ENCODE measurements at places on chromosomes 12 and 14. TPM values are rescaled to one million over a fixed set of nuclear protein-coding genes. Genes with fewer than 3 reads are reported as not detected.

DNA sequence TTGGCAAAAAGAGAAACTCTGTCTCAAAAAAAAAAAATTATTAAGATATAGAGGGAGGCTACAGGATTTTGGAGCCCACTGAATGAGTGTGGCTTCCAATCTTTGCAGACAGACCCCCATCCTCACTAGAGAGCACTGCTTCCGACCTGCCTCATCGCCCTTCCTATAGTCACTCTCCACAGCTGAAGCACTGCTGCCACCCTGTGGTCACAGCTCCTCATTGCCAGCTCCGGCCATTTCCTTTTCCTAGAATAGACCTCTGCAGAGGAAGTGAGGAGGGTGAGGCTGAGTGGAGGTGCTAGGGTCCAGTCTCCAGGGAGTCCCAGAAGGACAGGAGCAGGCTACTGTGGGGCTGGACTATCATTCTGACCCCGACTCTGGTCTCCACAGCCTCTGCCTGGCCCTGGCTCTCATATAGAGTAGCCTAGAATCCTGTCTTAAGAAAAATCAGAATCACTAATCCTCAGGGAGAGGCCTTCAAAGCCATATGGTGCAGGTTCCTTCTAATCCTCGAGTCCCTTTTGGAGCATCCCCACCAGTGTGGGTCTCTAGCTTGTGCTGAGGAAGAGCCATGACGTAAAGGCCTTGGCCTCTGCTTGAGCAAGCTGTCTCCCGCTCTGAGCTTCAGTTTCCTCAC, 1.4 kb upstream of the NPFF start:
- DNase-seq = peak; percentile 70

- no peak for DNase-seq
Measured at GRCh38 chr14:59631237-59631636, 54.6 kb upstream of the CCDC175 start.

GRCh38 chr12:84946753-84947152, 34.2 kb upstream of the SLC6A15 start:
- DNase-seq = no peak

GRCh38 chr14:101033446-101034165, 130.1 kb upstream of the RTL1 start:
- no peak for DNase-seq

Gene JAG2
- total RNA-seq = 31.7 TPM

Gene KIF5A
- 50.2 TPM for total RNA-seq

Gene RIPK3
- total RNA-seq = 0.47 TPM
